Right kidney (tissue), 9 donors: ENCODE measurements at places on chromosomes 4 and X.

- peak; percentile 17 for DNase-seq
Measured at GRCh38 chr4:108861334-108861733, 98.5 kb upstream of the ETNPPL start.

- no peak for DNase-seq
Measured at GRCh38 chrX:52577464-52578173, 60.8 kb upstream of the XAGE1B start.

GRCh38 chrX:20547611-20548051 lies 280.9 kb upstream of the RPS6KA3 start:
- DNase-seq: no peak

- no peak for DNase-seq
Measured at GRCh38 chr4:158492391-158492790, 29.3 kb upstream of the RXFP1 start.

GRCh38 chr4:163264934-163265333 lies 67.5 kb downstream of the NPY1R start:
- DNase-seq: no peak

DNA sequence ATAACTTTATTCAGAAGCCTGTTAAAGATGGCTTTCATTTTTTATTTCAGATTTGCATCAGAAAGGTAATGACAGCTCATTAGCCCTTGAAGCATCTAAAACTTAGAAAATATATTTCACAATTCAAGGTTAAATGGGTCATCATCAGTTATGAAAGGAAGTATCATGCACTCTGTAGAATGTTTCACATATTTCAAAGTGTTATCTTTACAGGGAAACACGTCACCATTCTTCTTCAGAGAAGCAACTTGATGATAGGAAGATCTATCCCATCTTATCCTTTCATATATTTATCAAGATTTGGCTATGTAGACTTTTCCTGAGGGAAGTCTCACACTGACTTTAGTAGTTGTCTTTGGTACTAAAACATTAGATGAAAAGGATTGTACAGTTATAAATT lies 277.8 kb downstream of the TENM3 start:
- no peak for DNase-seq

GRCh38 chrX:24692305-24692704 lies 1.4 kb upstream of the POLA1 start:
- no peak for DNase-seq

- DNase-seq: no peak
Measured at GRCh38 chrX:106581856-106582255, 29.9 kb upstream of the RADX start.

GRCh38 chr4:2079006-2079405 lies 19.9 kb downstream of the NAT8L start:
- no peak for DNase-seq

GRCh38 chr4:104728380-104729122 lies 233.9 kb upstream of the CXXC4 start:
- no peak for DNase-seq

GRCh38 chr4:147340591-147341120 lies 140.2 kb upstream of the EDNRA start:
- DNase-seq: no peak

DNA sequence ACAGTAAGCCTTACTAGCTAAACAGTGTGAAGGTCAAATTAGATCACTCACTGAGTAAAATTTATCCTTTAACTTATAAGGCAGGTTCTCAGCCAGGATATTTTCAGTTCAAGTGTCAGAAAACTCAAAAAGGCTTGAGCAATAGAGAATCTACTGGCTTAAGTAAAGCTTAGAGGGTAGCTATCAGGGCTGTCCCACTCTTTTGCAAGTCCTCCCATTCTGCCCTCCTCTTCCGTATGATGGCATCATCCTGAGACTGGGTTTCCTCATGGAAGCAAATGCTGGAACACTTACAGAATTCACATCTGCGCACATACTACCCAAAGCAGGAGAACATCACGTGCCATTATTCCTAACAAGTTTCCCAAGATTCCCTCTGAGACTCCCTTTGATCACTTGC lies 55.0 kb downstream of the FBXL5 start:
- no peak for DNase-seq

GRCh38 chr4:159598602-159599001 lies 495.7 kb downstream of the RAPGEF2 start:
- no peak for DNase-seq

- peak; percentile 9 for DNase-seq
Measured at GRCh38 chr4:79209822-79210635, 115.8 kb downstream of the NAA11 start.

- no peak for DNase-seq
Measured at GRCh38 chr4:169376421-169376820, 105.7 kb upstream of the SH3RF1 start.

DNA sequence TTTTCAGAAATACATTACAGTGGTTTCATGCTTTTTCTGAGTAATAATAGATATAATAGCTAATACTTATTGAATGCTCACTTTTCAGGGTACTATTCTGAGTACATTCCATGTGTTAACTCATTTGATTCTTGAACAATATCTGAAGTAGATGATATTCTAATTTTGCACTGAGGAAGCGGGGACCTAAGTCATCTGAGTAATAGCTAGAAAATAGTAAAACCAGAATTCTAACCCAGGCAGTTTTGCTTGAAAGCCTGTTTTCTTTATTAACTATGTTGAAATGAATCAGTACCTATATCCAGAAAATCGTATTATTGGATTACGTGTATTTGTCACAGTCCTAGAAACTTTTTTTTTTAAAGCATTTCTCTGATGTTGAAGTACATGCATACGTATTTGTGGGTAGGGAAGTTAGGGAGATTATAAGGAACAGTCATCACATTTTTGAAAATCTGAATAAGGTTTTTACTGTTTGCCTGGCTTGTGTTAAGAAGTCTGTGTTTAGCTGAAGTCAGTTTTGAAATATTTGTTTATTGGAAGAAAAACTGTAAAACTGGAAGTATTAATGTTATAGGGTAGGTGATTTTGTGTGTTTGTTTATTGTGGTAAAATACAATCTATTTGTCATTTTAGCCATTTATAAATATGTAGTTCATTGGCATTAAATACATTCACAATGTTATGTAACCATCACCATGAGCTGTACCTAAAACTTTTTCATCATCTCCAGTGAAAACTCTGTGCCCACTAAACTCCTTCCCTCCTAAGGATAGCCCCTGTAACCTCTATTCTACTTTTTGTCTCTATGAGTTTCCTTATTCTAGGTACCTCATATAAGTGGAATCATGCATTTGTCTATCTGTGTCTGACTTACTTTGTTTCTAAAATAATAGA lies 55.3 kb downstream of the FIP1L1 start:
- DNase-seq: no peak

- DNase-seq: no peak
Measured at GRCh38 chr4:93285346-93285745, 543.2 kb upstream of the ATOH1 start.

GRCh38 chrX:33434256-33435092 lies 223.1 kb upstream of the DMD start:
- peak; percentile 16 for DNase-seq

- DNase-seq: no peak
Measured at GRCh38 chr4:185950891-185951290, 118.1 kb upstream of the TLR3 start.

DNA sequence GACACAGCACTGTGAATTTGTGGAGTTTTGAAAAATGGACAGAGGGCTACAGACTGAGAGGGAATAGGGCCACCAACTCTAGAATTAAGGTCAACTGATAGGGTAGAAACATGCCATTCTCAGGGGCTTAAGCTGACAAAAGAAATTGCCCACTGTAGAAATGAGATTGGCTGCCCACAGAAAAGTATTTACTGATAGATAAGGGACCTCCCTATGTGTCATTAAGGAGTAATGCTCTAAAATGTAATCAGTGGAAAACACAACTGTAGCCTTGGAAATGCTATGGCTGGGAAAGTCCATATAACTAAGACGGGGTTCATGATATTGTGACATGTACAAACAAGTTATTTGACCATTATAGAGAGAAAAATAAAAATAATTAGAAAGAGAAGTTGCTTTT lies 4.6 kb downstream of the RTL9 start:
- no peak for DNase-seq

- DNase-seq: no peak
Measured at GRCh38 chr4:7970361-7970946, 30.8 kb upstream of the AFAP1 start.

DNA sequence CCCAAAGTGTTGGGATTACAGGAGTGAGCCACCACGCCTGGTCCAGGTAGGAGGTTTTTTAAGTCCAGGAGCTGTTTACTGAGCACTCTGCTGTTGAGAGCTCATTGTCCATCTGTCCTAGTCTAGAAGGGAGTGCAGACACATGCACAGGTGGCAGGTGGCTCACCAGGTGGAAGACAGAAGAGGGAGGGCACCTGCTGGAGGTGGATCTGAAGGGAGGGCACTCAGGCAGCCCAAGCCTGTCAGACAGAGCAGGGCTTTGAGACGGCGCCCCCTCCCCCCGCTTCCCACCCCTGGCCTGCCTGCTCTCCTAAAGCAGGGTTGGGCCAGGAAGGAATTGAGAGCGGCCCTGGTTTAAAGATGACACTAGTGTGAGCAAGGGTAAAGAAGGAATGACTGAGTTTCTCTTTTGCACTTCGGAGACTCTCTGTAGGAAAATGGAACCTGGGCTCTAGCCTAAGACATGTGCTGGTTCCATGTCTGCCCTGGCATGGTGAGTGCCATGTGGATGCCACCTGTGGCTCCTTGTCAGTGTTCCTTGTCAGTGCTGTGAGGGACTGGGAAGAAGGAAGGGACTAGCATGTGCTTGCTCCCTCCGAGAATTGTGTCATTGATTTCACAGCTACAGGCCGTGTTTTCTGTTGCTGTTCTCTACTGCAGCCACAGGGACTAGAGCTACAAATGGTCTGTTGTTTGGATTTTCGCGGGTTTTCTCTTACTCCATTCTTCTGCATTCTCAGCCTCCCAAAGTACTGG lies 108.6 kb downstream of the TNIP2 start:
- DNase-seq: no peak
